ENCODE measurements at places on chromosomes 7 and 10.

GRCh38 chr10:12605580-12606405 lies 256.4 kb downstream of the CAMK1D start:
- no peak for DNase-seq

- DNase-seq, result no peak
Measured at GRCh38 chr7:12683678-12684585, 3.5 kb upstream of the ARL4A start.

GRCh38 chr10:133365461-133366129 lies 7.6 kb downstream of the ECHS1 start:
- no peak for DNase-seq

GRCh38 chr7:85612514-85612913 lies 425.7 kb upstream of the SEMA3D start:
- DNase-seq, result no peak

- DNase-seq, result no peak
Measured at GRCh38 chr7:92611735-92612134, 21.5 kb upstream of the FAM133B start.

DNA sequence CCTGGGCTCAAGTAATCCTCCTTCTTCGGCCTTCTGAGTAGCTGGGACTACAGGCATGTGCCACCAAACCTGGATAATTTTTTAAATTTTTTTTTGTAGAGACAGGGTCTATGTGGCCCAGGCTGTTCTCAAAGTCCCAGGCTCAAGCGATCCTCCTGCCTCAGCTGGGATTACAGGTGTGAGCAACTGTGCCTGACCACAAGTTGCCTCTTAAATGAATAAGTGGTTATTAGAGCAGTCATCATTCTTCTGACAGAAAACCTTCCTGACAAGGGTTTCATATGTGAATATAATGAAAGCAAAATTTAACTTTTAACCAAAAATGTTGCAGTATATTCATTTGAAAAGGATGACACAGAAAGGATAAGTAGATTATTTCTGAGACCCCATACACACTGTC lies 532.5 kb downstream of the GRM8 start:
- no peak for DNase-seq

GRCh38 chr10:13872411-13872810 lies 285.6 kb downstream of the PRPF18 start:
- DNase-seq, result no peak

DNA sequence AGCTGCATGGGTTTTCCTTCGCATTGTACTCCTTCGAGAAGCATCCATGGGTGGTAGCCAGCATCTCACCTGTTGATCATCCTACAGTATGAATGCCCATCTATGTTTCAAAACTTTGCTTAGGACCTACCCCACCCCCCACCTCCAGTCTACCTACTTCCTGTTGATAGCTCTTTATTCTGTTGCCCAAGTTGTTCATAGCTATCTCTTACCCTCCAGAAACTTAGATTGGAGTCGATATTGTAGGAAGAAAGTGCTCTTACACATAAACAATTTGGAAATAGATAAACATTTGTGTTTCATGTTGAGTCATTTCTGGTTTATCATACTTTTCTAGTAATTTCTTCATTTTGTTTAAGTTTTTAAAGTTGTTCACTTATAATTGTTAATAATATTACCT lies 90.1 kb downstream of the FAS start:
- no peak for DNase-seq

GRCh38 chr10:79329529-79329928 lies 17.7 kb upstream of the PPIF start:
- DNase-seq, result no peak

GRCh38 chr7:113175525-113176104 lies 57.3 kb upstream of the SMIM30 start:
- no peak for DNase-seq
